ENCODE measurements at places on chromosomes 13 and 19.

DNA sequence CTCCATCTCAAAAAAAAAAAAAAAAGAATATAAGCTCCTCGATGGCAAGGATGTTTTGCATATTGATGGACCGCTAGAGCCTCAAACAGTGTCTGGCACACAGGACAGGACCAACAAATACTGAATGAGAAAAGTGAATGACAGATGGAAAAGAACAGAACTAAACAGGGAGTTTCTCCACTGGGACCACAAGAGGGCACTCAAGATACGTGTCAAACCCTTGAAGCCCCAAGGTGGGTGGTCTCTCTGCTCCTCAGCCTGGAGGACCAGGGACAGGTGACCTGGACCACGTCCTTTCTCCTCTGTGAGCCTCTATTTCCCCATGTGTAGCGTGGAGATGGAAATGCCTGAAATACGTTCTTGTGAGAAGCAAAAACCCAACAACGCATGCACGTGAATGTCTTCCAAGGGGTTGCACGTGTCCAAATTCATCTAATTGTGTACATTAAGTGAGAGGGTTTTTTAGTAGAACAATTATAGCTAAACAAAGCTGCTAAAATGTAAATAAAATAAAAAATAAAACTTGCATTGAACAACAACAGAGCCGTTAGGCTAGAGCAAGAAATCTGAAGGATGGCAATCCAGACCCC lies 5.7 kb upstream of the CDC42EP5 start:
- DNase-seq = peak; percentile 24

- peak; percentile 91 for DNase-seq
These were observed 1.5 kb upstream of the ATP5F1D start for GRCh38 chr19:1239796-1240737.

- DNase-seq = no peak
These were observed 942.6 kb upstream of the SLC10A2 start for GRCh38 chr13:104008541-104009435.

DNA sequence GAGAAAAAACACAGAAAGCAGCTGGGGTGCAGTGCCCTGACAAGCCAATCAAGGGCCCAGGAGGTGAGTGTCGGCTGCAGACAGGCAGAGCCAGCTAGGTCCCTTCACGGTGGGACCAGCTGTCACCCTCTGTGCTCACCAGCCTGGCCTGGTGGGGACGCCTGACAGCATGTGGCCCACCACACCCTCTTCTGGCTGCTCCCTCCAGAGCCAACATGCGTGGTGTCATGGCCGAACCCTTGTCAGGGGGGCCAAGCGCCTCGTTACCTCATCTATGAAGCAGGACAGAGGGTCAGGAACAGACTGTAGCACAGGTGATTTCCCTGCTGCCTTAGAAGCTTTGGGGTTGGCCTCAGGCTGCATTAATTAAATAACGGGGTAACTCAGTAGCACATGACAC lies 40.0 kb upstream of the ISYNA1 start:
- DNase-seq = no peak

DNA sequence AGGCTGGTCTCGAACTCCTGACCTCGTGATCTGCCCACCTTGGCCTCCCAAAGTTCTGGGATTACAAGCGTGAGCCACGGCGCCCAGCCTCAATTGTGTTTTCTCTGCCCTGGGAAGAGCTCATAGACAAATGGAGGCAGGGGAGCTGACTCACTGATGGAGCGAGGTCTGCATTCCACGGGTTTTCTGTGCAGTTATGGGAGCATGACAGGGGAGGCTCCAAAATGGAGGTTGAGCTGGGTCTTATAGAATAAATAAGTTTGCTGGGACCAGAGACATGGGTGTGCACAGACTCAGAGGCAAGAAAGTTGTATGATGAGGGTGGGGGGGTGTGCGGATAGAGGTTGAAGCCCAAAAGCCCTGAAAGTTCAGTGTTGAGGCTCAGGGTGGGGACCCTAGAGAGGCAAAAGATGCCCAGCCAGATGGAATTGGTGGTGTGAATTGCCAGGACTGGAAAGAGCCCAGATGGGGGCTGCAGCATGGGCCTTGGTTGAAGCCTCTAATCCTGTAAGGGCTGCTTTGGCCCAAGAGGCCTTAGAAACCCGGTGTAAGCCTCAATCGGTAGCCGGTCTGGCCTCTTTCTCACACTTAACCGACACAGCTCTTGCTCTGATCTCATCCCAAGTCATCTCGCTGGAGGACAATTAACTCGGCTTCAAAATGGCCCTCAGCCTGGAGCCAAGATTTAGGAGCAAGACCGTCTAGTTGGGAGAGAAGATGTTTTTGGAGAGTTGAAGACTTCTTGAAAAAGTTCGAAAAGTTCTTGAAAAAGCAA lies 1.9 kb downstream of the TPM4 start:
- DNase-seq = peak; percentile 30

DNA sequence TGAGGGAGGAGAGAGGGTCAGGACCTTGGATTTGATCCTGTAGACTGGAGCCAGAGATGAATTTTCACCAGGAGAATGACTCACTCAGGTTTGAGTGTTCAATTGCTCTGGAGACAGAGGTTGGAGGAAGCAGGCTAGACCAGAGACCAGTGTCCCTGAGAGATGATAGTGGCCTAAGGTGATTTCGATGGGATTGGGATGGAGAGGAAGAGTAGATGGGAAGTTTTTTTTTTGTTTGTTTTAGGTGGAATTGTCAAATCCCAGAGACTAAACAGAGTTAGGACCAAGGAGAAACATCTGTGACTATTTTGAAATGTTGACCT lies 2.3 kb downstream of the CEBPG start:
- DNase-seq = no peak

- DNase-seq = no peak
These were observed 10.8 kb upstream of the MBNL2 start for GRCh38 chr13:97211300-97211699.

GRCh38 chr19:40163541-40164129 lies 27.6 kb upstream of the MAP3K10 start:
- no peak for DNase-seq

DNA sequence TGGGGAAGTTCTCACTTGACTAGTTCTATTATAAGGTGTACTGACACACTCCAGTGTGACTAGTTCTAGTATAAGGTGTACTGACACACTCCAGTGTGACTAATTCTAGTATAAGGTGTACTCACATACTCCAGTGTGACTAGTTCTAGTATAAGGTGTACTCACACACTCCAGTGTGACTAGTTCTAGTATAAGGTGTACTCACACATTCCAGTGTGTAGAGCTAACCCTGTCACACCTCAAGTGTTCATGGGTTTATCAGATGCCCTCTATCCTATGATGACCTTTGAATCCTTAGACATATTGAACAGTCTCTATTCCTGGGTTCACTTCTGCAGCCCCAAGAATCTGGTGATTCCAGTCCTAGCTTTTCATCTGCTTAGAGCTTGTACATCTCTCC lies 54.6 kb upstream of the MYO16 start:
- DNase-seq = no peak

DNA sequence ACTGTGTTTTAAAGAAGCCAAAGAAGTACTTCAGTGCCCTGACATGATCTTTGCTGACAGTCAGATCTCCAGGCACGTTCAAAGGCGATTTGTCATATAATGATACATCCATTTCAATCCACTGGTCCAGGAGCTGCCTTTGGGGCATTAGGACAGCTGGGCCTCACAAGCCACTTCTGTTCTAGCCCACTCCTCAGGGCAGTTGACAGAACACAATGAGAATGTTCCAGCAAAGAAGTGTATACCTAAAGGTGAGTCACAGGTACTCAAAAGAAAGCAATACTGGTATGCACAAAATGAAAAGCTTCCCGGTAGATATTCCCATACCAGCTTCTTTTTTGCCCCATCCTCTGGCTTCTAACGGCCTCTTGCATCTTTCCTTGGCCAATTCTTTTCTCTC lies 12.5 kb upstream of the MAP3K10 start:
- DNase-seq = no peak

- DNase-seq = no peak
These were observed 16.4 kb upstream of the GARRE1 start for GRCh38 chr19:34237939-34238338.

DNA sequence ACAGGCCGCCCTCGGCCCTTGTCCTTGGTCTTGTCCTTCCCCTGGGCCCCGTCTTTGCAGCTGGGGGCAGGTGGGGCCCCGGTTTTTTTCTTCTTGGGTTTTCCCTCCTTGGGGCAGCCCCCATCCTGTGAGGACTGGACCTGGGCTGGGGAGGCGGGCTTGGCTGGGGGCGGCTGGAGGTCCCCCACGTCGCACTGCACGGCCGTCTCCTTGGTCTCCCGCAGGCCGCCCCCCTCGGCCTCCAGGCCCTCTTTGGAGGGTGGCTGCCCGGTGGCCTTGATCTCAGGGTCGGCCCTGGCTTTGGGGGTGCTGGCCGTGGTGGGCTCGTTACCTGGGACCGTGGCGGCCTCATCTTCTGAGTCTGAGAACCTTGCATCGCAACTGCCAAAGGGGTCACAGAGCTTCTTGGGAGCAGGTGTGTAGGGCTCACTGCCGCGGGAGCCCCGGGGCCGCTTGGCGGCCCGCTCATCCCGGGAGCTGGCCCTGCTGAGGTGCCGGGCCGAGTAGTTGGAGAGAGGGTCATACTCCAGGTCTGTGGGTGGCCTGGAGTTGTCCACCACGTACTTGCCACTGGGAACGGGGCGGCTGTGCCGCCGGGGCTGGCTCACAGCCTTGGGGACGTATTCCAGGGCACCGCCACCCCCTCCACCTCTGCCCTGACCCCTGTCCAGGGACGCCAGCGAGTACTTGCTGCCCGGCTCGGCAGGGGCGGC lies 15.6 kb upstream of the ATP8B3 start:
- no peak for DNase-seq

GRCh38 chr19:35360880-35361420 lies 2.7 kb downstream of the FFAR3 start:
- no peak for DNase-seq

GRCh38 chr19:46607448-46607841 lies 6.3 kb downstream of the CALM3 start:
- no peak for DNase-seq

DNA sequence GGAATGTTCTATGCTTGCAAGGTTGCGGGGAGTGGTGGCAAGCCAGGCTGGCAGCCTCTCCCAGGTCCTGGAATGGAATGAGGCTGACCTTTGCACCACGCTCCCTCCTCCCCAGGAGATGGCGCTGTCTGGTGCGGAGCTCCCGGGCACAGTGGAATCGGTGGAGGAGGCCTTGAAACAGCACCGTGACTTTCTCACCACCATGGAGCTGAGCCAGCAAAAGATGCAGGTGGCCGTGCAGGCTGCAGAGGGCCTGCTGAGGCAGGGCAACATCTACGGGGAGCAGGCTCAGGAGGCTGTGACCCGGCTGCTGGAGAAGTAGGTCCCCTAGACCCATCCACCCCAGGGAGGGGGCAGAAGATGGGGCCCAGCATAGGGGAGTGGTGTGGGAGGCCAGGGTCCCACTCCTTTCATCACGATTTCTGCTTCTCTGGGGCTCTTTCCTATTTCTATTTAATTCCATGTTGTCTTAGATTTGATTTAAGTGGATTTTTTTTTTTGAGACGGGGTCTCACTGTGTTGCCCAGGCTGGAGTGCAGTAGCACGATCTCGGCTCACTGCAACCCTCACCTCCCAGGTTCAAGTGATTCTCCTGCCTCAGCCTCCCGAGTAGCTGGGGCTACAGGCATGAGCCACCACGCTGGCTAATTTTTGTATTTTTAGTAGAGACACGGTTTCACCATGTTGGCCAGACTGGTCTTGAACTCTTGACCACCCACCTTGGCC lies 53.2 kb upstream of the SHKBP1 start:
- DNase-seq = peak; percentile 37

GRCh38 chr13:46121597-46122163 lies 16.8 kb upstream of the CPB2 start:
- no peak for DNase-seq

- DNase-seq = no peak
These were observed 61.3 kb downstream of the COL4A2 start for GRCh38 chr13:110368408-110368807.

GRCh38 chr13:71922194-71922593 lies 55.2 kb upstream of the DACH1 start:
- no peak for DNase-seq

DNA sequence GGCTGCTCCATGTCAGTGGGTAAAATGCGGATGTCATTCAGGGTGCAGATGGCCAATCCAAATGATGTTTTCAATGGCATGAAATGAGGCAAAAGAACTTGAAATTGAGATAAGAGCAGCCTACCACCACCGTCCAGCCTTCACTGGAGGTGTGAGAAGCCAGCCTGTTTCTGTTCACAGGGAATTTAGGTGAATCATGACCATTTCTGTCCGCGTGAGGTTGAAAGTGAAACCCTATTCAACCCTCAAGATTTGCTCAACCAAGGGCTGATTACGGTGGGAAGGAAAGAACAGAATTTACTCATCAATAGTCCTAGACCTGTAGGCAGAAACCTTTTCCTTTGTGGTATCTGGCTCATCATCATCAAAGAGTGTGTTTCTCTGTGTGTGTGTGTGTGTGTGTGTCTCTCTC lies 370.7 kb downstream of the COG6 start:
- peak; percentile 47 for DNase-seq

DNA sequence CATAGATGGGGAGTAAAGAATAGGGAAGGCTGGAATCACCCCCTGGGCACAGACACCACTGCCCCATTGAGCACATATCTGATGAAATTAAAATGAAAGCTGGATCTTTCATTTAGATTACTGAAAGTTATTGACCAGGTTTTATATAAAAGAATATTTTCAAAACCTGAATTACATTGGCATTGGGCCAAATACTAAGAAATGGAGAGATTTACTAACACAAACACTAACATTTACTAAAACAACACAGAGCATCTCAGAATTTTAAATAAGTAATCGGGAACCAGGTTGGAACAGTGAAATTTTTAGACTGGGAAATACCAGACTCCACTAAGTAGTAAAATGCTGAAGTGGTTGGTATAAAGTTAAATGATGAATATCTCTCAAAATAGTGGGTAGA lies 88.9 kb downstream of the HS6ST3 start:
- no peak for DNase-seq

DNA sequence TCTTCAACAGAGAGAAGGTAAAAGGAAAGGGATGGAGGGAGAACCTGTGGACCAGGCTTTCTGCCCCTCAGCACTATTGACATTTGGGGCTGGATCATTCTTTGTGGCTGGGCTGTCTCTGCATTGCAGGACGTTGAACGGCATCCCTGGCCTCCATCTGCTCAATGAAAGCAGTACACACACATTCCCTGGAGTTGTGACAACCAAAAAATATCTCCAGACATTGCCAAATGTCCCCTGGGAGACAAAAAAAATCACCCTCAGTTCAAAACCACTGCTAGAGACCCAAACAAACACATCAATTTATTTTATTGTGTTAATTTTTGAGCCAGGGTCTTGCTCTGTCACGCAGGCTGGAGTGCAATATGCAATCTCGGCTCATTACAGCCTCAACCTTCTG lies 43.3 kb downstream of the INSR start:
- DNase-seq = no peak

- no peak for DNase-seq
These were observed at the start of gene CEACAM19 for GRCh38 chr19:44671400-44671799. TSS of gene CEACAM19 (plus strand) at chr19:44671482. CDS start at chr19:44671932, 450 bp downstream.

GRCh38 chr13:112700291-112701060 lies 10.6 kb downstream of the ATP11A start:
- DNase-seq = no peak

DNA sequence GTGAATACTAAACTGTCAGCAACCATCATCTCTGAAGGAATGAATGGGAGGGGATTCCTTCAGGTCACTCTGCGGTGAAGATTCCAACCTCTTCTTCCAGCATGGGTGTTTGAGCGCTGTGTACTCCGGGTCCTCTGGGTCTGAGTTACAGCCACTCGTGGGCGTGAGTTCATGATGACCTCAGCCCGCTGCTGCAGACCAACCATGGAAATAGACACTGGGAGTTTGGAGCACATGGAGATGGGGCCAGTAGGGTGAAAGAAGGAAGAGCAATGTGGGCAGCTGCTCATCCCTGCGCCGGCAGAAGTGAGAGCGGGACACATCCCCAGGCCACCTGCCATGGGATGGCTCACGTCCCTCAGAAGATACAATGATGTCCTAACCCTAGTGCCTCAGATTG lies 16.8 kb upstream of the RAB20 start:
- DNase-seq = no peak

GRCh38 chr13:111316161-111316730 lies 4.2 kb upstream of the TEX29 start:
- no peak for DNase-seq
